ENCODE measurements at places on chromosomes 12 and 14. TPM values are rescaled to one million over a fixed set of nuclear protein-coding genes. Genes with fewer than 3 reads are reported as not detected.
A peak's percentile ranks its signal among the peaks of the same experiment; 100 is the strongest.

DNA sequence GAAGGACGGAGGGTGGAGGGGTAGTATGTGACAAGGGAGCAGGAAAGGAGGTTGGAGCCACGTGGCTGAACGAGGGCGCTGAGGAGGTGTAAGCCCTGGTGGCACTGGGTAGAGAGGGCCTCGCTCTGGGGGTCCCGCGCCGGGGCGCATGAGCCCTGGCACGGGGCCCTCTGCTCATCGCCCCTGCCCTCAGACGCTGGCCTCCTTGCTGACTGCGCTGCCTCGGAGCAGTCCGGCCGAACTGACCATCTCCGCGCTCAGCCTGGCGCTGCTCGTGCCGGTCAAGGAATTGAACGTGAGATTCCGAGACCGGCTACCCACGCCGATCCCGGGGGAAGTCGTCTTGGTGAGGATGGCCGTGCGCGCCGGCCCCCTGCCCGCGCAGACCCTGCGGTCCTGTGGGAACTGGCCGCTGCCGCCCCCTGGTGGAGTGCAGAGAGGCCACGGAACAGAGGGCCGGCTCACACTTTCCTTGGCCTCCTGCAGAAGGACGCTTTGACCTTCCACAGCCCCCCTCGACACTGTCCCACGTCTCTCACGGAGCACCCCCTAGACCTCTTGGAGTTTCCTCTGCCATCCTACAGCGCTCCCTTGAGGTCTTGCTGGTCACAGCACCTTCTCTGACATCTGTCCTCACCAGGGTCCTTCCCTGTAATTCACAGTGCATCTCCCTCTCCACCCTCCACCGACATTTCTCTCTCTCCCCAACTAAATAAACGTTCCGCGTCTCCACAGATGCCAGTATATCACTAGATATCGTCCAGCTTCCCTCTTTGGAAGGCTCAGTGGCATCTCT lies 10.5 kb downstream of the ARHGEF25 start:
- H3K36me3 ChIP-seq = no peaks in the 10 kb centered on the region
- peaks cover 100% of the 10 kb centered on the region for H3K27me3 ChIP-seq
- no peak overlapping the region for H3K27ac ChIP-seq
- H3K4me3 ChIP-seq = peak overlapping the region; percentile 50
- DNase-seq = peak; percentile 81

DNA sequence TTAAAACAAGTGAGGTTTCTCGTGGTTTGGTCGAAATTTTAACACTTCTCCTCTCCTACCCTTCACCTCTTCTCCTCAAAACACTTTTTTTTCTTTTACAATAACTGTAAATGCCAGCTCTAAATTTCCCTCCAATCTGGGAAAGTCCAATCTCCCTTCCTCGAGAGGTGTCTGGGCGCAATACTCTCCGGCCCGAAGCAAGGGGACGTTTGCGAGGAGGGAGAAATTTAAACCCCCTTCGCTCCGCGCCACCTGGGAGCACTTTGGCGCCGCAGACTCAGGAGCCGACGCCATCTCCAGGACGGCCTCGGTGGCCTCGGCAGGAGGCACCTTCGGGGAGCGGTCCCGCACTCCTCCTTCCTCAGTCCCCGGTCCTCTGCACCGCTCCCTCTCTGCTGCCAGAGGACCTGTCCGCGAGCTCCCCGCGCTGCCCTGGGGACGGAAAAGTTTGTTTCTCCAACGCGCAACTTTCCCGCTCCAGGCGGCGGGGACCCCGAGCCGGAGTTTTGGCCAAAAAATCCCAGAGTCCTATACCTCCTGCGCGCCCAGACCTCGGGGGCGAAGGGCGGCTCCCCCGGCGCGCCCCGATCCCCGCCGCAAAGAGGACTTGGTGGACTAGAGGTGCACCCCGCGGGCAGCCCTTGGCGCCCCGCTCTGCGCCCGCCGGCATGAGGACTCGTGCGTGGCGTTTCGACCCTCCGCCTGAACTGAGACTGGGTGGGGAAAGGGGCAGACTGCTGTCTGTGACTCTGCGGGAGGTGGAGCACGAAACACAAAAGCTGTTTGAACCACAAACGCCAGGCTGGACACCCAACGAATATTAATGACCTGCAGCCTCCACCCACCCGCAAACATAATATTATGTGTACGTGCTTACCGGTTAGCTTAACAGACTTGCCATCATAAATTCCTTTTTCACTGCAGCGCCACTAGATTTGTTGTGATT lies 95.2 kb upstream of the HMGA2 start:
- H3K27me3 ChIP-seq = peaks cover 45% of the 10 kb centered on the region
- H3K4me3 ChIP-seq = peak overlapping the region; percentile 59
- peak; percentile 75 for DNase-seq
- H3K4me1 ChIP-seq = peaks cover 9% of the 10 kb centered on the region

- H3K36me3 ChIP-seq = no peaks in the 10 kb centered on the region
- H3K27me3 ChIP-seq = peaks cover 50% of the 10 kb centered on the region
- peak; percentile 75 for DNase-seq
- H3K27ac ChIP-seq = no peak overlapping the region
- H3K4me1 ChIP-seq = peaks cover 14% of the 10 kb centered on the region
Measured at GRCh38 chr12:96195845-96196451, 1.8 kb downstream of the ELK3 start.

GRCh38 chr14:40417777-40418401 lies 985.7 kb upstream of the FBXO33 start:
- peak; percentile 71 for DNase-seq
- H3K27me3 ChIP-seq = no peaks in the 10 kb centered on the region
- no peaks in the 10 kb centered on the region for H3K4me1 ChIP-seq
- no peak overlapping the region for H3K4me3 ChIP-seq
- H3K36me3 ChIP-seq = no peaks in the 10 kb centered on the region

DNA sequence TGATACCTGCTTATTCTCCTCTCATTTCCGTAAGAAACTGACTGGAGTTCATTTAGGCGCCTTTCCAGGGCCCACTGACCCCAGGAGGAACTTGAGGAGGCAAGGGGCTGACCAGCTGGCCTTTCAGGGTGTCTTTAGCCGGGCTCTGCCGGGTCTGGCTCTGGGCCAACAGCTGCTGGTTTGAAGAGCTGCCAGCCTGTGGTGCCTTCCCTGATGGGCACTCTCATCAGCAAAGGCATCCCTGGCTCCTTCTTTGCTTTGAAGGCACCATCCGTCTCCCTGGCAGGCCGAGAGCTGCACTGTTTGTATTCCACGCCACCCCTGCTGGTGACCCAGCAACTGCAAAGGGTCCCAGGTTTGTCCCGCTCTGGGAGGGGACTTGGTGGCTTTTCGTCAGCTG lies 42.0 kb downstream of the IQSEC3 start:
- no peak overlapping the region for H3K27ac ChIP-seq
- no peak overlapping the region for H3K4me3 ChIP-seq
- DNase-seq = no peak
- H3K4me1 ChIP-seq = peaks cover 39% of the 10 kb centered on the region
- H3K36me3 ChIP-seq = no peaks in the 10 kb centered on the region

DNA sequence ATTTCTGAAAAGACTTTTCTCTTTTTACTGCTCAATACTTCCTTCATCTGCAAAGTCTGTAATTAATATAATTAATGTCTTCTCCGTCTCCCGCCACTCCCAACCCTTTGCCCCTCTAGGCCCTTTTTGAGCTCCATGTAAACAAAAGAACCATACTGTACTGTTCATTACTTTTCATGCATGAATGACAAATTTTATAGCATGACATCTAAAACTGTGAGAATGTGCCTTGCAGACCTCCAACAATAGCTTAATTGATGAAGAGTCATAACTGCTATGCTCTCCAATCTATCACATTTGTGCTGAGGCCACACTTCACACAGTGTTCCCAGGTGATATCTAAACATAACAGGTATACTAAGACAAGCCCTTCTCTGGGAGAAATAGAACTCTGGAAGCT lies 1122.7 kb upstream of the ATXN7L3B start:
- H3K27me3 ChIP-seq = no peaks in the 10 kb centered on the region
- no peak overlapping the region for H3K27ac ChIP-seq
- H3K4me3 ChIP-seq = no peak overlapping the region
- no peaks in the 10 kb centered on the region for H3K36me3 ChIP-seq

DNA sequence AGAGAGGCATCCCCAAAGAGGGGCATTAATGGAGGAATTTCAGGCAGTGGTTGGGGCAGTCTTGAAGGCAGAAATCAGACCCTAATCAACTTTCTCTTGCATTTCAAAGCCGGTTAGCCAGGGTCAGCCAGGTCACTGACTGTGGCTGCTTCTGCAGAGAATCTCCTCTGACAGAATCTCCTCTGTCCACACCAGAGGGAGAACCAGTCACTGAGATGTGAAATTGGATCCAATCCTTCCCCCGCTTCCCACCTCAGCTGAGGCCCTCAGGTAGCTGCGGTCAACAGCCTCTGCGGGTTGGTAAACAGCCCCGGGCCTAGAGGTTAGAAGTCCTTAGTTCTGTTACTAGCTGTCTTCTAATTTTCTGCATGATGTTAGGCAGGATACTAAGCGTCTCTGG lies 39.8 kb upstream of the NUAK1 start:
- DNase-seq = peak; percentile 27
- H3K4me1 ChIP-seq = peaks cover 19% of the 10 kb centered on the region
- no peaks in the 10 kb centered on the region for H3K27me3 ChIP-seq

- DNase-seq = no peak
- no peaks in the 10 kb centered on the region for H3K27me3 ChIP-seq
- H3K36me3 ChIP-seq = no peaks in the 10 kb centered on the region
- no peak overlapping the region for H3K4me3 ChIP-seq
Measured at GRCh38 chr12:88743946-88744685, 163.8 kb upstream of the KITLG start.

DNA sequence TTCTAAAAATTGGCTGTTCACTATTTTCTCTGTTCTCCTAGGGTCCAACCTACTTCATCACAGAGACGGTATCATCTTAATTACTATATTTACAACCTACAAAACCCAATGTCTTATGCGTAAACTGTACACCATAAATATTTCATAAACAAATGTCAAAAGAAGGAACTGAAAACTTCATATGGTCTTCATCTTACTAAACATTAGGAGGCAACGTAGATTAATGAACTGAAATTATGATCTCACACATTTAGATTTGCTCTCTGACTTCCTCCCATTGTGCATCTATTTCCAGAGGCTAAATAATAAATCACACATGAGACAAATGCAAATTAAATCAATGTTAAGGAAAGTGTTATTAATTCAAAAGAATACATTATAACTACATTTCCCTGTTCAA lies 1850.6 kb upstream of the SEL1L start:
- no peaks in the 10 kb centered on the region for H3K36me3 ChIP-seq
- no peaks in the 10 kb centered on the region for H3K27me3 ChIP-seq
- no peak overlapping the region for H3K4me3 ChIP-seq

- no peaks in the 10 kb centered on the region for H3K36me3 ChIP-seq
- no peak overlapping the region for H3K4me3 ChIP-seq
- peaks cover 30% of the 10 kb centered on the region for H3K27me3 ChIP-seq
- peaks cover 6% of the 10 kb centered on the region for H3K4me1 ChIP-seq
- H3K27ac ChIP-seq = no peak overlapping the region
- no peak for DNase-seq
Measured at GRCh38 chr14:75978249-75978731, 3.5 kb downstream of the TGFB3 start.

- no peaks in the 10 kb centered on the region for H3K27me3 ChIP-seq
- H3K36me3 ChIP-seq = no peaks in the 10 kb centered on the region
- H3K27ac ChIP-seq = no peak overlapping the region
Measured at GRCh38 chr12:71799106-71799505, 40.5 kb upstream of the TBC1D15 start.

GRCh38 chr14:102980409-102980810 lies 57.9 kb downstream of the AMN start:
- DNase-seq = no peak
- H3K4me3 ChIP-seq = no peak overlapping the region

- H3K27me3 ChIP-seq = no peaks in the 10 kb centered on the region
- no peak for DNase-seq
- no peaks in the 10 kb centered on the region for H3K4me1 ChIP-seq
- H3K27ac ChIP-seq = no peak overlapping the region
Measured at GRCh38 chr12:25469861-25470260, 83.2 kb downstream of the LMNTD1 start.

GRCh38 chr14:33679025-33679424 lies 271.8 kb downstream of the EGLN3 start:
- no peaks in the 10 kb centered on the region for H3K27me3 ChIP-seq
- no peak overlapping the region for H3K27ac ChIP-seq
- H3K36me3 ChIP-seq = no peaks in the 10 kb centered on the region
- H3K4me1 ChIP-seq = peaks cover 11% of the 10 kb centered on the region

DNA sequence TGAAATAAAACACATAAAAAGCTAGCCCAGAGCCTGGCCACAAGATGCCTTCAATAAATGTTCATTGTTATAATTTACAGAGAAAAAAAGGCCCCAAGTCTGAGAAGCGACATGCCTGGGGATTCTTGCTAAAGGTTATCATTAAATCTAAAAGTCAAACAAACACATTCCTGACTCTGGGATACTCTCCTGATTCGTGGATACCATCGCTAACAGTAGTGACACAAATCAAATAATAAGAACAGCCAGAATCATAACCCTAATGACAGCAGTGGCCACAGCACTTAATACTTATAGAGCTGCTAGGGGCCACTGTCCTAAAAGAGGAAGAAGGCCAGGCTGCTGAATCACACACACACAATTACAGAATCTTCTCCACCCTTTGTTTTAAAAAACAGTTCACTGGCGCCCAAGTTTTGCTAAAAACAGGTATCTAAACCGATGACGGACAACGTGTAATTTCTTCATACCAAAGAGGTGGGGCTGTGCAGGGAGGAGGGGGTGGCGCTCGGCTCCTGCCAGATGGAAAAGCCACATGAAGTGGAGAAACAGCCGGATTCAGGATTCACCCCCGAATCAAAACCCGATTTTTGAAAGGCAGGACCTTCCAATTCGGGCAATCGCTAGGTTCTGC lies 1.2 kb downstream of the CLIP1 start:
- peak overlapping the region; percentile 76 for H3K4me3 ChIP-seq
- peaks cover 12% of the 10 kb centered on the region for H3K4me1 ChIP-seq
- H3K27ac ChIP-seq = peak overlapping the region; percentile 77
- no peaks in the 10 kb centered on the region for H3K27me3 ChIP-seq
- DNase-seq = no peak
- no peaks in the 10 kb centered on the region for H3K36me3 ChIP-seq

DNA sequence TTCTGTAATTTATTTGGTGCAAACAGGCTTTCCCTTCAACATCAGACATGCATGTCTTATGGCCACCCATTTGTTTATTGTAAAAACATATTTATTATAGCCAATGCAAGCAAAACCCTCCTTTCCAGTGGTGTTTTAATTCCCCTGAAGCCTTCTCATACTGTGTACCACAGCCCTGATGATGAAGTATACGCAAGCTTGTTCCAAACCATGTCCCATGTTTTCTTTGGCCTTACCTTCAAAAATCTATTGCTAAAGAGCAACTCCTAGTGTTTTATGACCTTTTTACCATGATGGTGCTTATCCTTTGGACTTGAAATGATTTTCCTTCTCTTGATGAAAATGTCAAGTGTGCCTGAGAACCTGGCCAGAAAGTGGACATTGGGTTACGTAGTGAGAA lies 85.9 kb upstream of the CCDC91 start:
- no peaks in the 10 kb centered on the region for H3K27me3 ChIP-seq
- no peaks in the 10 kb centered on the region for H3K4me1 ChIP-seq
- H3K4me3 ChIP-seq = no peak overlapping the region
- H3K36me3 ChIP-seq = no peaks in the 10 kb centered on the region

Gene KRT78
- total RNA-seq = not detected

Gene TOMM20L
- not detected for total RNA-seq

Gene PHETA1
- 12.8 TPM for total RNA-seq

Gene CCDC184
- 1.1 TPM for total RNA-seq

Gene PTPRR
- total RNA-seq = 0.19 TPM

Gene PPFIA2
- total RNA-seq = 1.4 TPM

All from neural progenitor cell (in vitro differentiated cells).